ENCODE measurements at places on chromosomes 16 and 17.

DNA sequence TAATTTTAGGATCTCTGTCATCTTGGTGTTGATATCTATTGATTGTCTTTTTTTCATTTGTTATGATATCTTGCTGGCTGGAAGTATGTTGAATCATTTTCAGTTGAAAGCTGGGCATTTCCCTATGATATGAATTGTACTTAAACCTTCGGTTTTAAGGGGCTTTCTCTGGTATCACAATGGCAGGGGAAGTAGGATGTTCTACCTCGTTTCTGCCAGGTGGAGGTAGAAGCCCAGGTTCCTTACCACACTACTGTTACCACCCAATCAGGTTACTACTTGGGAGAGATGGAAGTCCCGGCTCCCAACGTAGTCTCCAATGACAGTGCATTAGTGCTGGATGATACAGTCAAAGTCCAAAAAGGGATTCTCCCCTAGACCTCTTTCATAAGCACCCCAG is 281.7 kb upstream of the TBX2 start:
- no peak for DNase-seq

GRCh38 chr16:1288813-1289476 is 20.5 kb upstream of the UBE2I start:
- DNase-seq: no peak

GRCh38 chr16:75172578-75172977 is 24.3 kb downstream of the ZFP1 start:
- DNase-seq: no peak

DNA sequence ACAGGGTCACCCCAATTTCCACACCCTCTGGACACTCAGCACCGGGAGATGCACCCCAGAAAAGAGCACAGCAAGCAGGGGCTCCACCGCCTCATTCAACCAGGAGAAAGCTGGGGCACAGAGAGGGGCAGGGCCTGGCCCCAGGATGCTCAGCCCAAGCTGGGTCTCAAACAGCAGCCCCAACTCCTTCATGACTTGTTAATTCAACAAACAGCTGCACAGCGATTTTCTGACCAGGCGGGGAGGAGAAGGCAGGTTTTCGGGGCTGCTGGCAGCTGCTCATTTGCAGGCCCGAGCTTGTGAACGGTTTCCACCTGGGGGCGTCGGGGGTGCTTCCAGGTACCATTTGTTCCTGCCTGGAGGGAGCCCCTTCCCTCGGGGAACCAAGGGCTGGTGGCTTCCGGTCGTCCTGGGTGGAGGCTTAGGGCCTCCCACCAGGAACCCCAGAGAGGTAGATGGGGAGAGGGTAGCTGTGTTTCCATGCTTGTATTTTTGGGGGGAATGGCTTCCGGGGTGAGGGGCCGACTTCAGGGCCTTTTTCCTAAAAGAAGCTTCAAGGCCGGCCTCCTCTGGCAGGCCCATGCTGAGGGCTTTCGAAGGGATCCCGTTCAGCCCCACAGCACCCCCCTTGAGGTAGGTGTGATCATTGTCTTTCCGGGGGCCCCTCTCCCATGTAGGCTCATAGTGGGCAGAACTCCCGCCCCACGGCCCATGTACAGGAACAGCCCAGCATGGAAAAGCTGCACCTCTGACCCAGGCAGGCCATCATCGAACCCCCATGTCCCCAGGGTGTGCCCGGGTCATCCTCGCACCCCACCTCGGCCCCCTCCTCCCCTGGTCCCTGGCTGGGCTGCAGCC is 191.6 kb upstream of the GSE1 start:
- no peak for DNase-seq

DNA sequence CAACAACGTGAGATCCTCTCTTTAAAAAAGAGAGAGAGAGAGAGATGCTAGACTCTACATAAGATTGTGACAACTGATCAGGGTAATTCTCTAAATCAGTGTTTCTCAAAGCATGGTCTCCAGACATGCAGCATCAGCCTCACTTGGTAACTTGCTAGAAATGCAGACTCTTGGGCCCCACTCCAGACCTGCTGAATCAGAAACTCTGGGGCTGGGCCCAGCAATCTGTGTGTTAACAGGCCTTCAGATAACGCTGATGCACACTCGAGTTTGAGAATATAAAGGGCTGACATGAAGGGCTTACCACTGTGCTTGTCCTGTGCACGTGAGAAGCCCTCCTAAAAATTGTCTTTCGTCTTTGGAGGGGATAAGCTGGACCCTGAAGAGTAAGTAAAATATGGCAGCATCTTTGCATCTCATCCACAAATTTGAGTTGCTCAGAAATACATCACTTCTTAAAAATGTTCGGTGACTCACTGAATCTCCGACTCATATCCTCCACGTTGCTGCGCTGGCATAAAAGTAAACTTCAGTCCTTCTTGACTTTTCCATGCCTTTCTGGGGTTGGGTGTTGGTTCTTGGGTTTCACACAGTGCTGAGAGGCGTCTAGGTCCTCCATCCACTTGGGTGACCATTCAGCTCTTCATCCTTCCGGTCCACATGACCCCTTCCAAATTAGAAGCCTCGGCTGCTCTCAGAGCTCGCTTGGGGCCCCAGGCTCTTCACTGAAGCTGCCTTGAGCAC is 26.1 kb upstream of the KDM8 start:
- peak; percentile 55 for DNase-seq

DNA sequence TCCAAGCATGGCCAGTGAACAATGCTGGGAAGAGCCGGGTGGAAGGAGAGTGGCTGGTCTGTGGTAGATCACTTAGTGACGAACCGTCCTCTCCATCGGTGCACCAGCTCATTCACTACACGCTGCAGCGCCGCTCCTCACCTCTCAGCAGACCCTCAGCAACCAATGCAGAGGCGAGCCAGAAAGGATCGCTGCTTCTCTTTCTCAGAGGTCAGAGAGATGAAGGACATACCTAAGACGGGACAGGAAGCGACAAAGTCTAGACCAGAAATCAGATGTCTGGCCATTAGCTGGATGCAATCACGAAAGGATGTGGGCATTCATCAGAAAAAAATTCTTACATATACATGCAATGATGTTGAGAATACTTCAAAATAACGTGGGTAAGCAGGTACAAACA is 26.9 kb downstream of the NSMCE1 start:
- no peak for DNase-seq

DNA sequence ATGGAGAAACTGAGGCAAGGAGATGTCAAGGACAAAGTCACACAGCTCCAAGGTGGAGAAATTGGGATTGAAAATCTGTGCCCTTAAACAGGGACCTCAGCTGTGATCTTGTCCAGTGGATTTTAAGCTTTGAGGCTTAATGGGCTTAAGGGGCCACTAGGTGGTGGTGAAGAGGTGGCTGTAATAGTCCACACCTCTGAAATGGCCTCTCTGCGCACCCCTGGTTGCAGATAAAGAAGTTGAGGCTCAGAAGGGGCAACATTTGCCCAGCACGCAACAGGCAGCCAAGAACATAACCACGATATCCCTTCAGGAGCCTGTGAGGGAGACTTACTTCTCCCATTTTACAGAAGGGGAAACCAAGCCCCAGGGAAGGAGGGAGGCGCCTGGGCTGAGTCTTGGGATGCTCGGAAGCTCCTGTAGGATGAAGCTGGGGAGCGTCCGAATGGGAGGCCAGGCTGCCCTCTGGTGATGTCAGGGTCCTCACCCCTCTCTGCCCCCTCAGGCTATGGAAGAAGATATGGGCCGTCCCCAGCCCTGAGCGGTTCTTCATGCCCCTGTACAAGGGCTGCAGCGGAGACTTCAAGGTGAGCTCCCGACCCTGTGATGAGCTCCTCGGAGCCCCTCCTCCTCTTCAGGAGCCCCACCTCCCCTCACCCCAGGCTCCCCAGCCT is 43.7 kb downstream of the IL21R start:
- no peak for DNase-seq

DNA sequence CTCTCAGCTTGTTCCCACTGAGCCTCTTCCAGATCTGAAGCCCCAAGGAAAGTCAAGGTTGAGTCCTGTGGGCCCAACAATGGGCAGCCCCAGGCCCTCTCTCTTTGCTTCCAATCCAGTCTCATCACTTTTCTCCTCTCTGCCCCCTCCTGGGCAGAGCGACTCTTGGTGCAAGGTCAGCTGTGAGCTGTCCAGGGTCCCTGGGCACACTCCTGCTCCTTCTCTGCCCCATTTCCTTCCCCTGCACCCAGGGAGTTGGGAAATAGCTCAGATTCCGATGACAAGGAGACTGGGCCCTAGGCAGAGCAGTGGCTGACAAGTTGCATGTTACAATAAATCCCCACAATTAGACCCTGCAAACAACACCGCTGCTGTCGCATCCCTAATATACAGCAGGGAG is 16.1 kb upstream of the CRHR1 start:
- DNase-seq: no peak

GRCh38 chr17:38508570-38508950 is 80.3 kb downstream of the ARHGAP23 start:
- no peak for DNase-seq

GRCh38 chr17:74430706-74431567 is 951 bp upstream of the GPRC5C start:
- DNase-seq: no peak

Measured in LHCN-M2 (cell line).